ENCODE measurements at places on chromosomes 5 and 9.

- DNase-seq = no peak
Observed at GRCh38 chr9:78463750-78464149, 166.8 kb downstream of the PSAT1 start.

DNA sequence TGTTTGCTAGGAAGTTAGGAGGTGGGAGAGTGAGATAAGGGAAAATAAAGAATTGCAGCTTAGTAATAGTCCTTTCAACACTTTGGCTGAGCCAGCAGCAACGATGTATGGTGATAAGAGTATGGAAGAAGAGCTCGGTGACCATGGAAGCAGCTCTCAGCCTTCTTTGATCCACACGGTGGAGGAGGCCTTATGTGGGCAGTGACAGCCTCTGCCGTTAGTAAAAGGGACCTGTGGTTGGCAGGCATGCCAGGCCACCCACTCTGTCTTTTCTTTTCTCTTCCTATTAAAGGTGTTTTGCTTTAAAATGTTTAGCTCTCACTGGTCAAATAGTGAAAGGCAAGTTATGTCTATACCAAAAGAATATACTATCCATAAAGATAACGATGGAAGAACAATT, 7.7 kb downstream of the RGS7BP start:
- DNase-seq = no peak

DNA sequence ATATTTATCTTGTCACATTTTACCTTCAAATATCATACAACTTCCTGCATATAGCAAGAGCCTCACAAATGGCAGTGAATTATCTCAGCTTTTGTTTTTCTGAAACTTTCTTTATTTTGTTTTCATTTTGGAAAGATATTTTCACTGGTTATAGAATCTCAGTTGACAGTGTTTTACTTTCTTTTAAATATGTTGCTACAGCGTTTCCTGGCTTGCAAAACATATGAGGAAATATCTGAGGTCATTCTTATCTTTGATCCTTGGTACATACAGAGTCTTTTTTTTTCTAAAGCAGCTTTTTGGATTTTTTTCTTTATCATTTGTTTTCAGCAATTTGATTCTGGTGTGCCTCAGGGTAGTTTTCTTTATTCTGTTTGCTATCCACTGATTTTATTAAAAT, 77.6 kb upstream of the CEP78 start:
- DNase-seq = no peak

DNA sequence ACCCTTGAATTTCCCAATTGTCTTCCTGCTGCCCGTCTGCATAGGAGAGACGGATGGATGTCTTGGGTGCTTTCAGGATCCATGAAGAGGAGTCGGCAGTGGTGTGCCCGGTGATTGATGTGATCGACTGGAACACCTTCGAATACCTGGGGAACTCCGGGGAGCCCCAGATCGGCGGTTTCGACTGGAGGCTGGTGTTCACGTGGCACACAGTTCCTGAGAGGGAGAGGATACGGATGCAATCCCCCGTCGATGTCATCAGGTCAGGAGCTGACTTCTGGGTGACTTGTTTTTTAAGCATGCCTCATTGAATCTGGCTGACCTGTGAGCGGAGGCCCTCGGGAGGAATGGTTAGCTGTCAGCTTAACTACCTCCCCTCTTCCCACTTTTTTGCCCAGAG, 24.2 kb downstream of the GALNT12 start:
- no peak for DNase-seq

GRCh38 chr5:83440826-83441225, 30.7 kb upstream of the VCAN start:
- no peak for DNase-seq

GRCh38 chr9:93480262-93480661, 26.9 kb upstream of the FAM120AOS start:
- no peak for DNase-seq

GRCh38 chr5:149944666-149945065, at the start of gene PDE6A:
TSS of gene PDE6A (minus strand) at chr5:149944793. CDS start at chr5:149944673, 120 bp downstream.
- DNase-seq = no peak

GRCh38 chr9:114499528-114499927, 5.7 kb downstream of the WHRN start:
- peak; percentile 72 for DNase-seq

- DNase-seq = no peak
Observed at GRCh38 chr9:126397056-126397455, 70.4 kb downstream of the MVB12B start.

DNA sequence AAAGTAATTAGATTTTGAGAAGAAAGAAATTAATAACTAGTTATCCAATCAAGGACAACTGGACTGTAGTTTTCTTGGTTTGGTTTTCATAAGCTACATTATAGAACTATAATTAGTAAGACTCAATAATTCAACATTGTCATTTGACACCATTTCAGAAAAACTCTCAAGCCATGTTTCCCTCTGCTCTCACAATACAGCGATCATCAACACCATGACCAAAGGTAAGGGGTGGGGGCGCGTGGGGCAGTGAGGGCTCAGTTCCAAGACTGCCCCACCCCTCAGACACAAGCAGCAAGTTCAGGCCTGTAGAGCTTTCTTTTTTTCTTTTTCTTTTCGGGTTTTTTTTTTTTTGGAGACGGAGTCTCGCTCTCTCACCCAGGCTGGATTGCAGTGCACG, 6.4 kb downstream of the CMBL start:
- no peak for DNase-seq

- peak; percentile 13 for DNase-seq
Observed at GRCh38 chr5:10307206-10308148, at the start of gene CMBL. TSS of gene CMBL (minus strand) at chr5:10307902. CDS start at chr5:10290762, 17,140 bp downstream.

DNA sequence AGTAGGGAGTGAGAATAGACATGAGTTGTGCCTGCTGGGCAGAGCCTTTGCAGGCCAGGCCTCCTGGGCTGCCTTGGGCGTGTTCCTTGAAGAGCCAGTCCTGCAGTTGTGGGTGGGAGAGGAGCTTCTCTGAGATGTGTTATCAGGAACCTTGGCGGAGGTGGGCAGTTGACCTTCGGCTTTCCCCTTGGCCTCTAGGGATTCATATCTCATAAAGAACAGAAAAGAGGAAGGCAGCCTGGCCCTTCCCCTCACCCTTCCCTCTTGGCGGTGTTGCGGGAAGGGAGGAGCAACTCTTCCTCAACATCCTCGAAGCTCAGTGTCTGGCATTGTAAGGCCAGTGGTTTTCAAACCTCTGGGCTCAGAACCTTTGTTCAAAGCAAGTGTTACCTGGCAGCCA, 59.2 kb downstream of the DAPK1 start:
- no peak for DNase-seq

GRCh38 chr9:125701351-125701750, 5.7 kb downstream of the MAPKAP1 start:
- no peak for DNase-seq

DNA sequence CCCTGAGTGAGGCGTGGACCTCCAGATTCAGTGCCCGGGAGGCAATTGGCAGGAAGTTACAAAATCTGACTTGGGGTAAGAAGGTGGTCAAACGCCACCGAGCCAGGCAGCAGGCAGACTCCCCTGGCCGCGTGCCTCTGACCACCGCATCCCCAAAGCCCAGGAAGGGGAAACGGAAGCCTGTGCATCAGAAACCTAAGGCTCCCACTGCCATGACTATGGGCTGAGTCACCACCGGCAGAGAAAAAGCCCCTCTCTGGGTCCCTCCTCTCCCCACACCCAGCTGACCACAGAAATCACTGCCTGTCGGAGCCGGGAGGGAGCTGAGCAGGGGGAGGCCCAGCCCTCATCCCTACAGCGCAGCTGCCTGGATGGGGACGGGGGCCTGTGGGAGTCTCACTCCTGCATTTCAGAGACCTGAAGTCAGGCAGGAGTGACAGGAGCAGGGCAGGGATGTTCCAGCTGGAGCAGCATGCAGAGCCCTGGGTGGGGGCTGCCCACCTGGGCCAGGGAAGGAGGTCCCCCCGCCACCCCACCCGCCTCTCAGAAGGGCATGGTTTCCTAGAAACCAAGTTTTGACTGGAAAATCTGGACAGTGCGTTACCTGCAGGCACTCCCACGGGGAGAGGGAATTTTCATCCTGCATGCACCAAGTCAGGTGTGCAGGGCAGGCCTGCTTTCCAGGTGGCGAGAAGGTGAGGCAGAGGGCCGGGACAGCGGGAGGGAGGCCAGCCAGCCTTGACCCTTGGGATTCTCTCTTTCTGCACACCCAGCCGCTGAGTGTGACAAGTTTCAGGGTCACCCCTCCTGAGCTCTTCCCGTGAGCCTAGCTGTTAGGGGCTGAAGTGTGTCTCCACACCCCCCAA, 68.2 kb downstream of the LRSAM1 start:
- peak; percentile 69 for DNase-seq

DNA sequence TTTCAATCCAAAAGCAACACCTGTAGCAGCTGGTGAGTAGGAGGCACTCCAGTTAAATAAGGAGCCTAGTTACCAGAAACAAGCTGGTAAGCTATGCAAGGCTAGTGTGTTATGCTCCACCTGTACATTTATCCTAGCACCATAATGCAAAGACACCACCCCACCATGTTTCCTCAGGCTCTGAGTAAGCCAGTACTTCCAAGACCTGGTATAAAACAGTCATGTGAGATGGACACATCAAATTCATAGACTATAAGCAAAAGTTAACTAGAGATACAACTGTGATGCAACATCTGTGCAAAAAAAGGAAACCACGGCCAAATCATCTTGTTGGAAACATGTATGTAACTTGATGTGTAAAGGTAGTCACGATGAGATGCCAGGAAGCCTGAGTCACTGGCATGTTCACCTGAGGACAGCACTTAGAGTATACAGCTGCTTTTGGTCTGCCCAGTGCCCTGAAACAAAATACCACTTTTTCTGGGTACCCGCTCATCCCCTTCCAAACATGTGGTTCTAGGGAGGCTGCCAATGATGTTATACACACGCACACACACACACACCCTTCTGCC, 66.1 kb downstream of the CDK5RAP2 start:
- DNase-seq = no peak

DNA sequence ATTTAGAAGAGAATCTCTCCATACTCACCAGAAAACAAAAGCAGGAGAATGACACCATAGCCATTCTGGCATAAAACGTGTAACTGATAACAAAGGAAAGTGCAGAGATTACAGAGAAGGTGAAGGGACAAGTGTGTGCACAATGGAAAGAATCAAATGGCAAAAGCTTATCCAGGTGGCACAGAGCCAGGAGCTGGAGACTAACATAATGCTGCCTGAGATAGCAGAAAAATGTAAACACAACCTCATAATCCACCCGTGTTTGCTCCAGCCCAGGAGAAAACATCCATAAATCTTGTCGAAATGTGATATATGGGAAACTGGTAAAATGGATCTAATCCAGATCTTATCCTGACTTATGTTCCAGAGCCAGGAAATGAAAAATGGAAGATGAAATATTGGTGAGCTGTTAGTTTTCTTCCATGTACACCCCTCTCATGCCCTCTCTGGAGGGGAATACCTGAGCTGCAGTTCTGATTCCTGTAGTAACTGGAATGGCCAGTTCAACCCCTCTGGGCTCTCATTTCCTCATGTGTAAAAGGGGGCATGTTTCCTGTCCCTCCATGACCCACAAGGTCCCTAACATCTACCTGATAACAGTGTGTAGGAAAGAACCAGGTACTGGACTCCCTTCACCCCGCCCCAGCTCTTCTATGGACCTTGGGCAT, 212.3 kb upstream of the DAPK1 start:
- no peak for DNase-seq

DNA sequence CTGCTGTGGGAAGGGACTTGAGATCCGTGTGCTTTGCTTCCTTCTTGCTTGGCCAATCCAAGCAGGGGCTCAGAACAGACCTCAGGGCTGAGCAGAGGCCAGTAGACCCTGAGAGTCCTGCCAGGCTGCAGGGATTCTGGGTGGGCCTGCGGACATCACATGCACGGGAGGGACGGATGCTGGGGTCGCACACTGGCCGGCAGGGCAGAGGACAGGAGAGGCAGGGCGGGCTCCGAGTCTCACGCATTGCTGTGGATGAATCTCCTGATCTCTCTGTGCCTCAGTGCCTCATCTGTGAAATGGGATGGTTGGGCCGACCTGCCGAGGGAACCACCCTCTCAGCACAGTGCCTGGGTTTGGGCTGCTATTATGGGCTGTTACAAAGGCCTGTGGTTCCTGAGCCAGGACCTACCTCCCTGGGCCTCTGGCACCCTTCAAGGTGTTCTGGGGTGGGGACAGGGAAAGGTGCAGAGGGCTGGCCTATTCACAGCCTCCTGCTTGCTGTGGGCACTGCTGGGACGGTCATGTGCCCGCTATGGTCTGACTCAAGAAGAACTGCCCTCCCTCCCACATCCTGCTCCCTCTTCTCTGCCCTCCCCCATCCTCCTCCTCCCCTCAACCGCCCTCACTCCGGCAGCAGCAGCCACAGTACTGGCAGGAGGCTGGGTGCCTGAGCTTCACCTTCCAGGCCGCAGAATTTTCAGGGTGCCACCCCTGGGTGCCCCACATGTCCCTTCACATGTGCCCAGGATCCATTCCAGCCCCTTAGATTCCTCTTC, 43.3 kb downstream of the NCS1 start:
- DNase-seq = peak; percentile 56

GRCh38 chr5:170317499-170317898, 19.9 kb upstream of the LCP2 start:
- no peak for DNase-seq

- no peak for DNase-seq
Observed at GRCh38 chr5:156201788-156202403, 125.1 kb upstream of the SGCD start.

DNA sequence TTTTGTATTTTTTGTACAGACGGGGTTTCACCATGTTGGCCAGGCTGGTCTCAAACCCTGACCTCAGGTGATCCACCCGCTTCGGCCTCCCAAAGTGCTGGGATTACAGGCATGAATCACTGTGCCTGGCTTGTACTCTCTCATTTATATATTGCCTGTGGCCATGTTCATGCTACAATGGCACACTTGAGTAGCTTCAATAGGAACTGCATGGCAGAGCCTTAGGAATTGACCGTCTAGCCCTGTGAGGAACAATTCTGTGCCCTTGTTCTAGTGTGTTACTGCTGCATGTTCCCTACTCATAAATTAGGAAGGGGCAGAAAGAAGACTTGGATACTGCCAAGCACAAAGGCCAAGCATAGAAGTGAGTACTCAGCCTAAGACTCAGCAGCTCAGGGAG, 104.2 kb downstream of the LIFR start:
- peak; percentile 49 for DNase-seq

- DNase-seq = no peak
Observed at GRCh38 chr5:119655061-119655460, 25.7 kb downstream of the FAM170A start.

GRCh38 chr9:121298689-121299466, 30.9 kb downstream of the GSN start:
- DNase-seq = peak; percentile 65

DNA sequence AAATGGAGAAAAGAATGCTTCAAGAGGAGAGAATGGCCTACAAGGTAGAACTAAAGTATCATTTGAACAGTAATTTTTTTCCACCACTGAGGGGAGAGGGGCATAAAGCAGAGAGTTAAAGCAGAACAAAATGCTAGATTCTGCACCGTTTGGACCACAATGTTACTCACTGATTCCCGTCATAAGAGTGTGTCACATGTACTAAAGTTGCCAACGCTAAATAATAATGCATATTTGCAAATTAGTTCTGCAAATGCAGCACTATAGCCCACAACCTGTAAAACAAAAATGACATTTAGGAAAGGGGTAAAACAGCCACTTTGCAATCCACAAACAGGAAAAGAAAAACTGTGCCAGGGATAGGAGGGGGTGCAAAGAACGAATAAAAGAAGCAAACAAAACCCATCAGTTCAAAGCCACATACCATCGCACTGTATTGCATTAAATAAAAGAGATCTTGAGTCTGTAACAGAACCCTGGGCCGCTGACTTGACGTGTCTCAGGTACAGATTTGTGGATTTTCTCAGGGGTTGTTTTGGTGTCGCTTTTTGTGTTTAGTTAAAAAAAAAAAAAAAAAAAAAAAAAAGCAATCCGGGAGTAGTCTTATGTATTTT, 7.7 kb upstream of the NFIB start:
- no peak for DNase-seq

All from COLO829 (cell line).